PC-3 (cell line): ENCODE measurements at places on chromosomes 1 and 21. TPM values are rescaled to one million over a fixed set of nuclear protein-coding genes. Genes with fewer than 3 reads are reported as not detected.

GRCh38 chr1:202316186-202316585, 25.6 kb downstream of the UBE2T start:
- H3K27ac ChIP-seq: no peak overlapping the region
- H3K4me1 ChIP-seq: no peaks in the 10 kb centered on the region
- H3K4me3 ChIP-seq: no peak overlapping the region
- no peak for DNase-seq

DNA sequence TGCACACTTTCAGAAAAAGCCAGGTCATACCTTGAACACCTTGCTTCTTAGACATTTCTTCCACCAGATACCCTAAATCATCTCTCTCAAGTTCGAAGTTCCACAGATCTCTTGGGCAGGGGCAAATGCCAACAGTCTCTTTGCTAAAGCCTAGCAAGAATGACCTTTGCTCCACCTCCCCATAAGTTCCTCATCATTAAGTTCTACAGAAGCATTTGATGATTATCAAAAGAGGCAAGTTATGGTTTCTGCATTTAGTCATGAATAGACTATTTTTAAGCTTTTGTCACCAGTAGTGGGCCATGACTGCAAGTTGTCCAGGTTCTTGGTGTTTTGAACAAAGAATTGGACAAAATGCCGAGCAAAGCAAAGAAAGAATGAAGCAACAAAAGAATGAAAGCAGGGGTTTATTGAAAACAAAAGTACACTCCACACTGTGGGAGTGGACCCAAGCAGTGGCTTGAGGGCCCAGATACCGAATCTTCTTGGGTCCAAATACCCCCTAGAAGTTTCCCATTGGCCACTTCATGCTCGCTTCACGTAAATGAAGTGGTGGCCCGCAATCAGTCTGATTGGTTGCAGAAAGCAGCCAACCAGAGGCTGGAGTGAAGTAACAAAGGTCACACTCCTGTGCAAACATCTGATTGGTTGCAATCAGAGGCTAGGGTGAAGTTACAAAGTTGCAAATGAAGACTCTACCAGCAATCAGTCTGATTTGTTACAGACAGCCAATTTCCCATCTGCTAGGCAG, 9.8 kb upstream of the EGLN1 start:
- no peaks in the 10 kb centered on the region for H3K36me3 ChIP-seq
- H3K4me1 ChIP-seq: no peaks in the 10 kb centered on the region
- DNase-seq: no peak
- no peak overlapping the region for H3K4me3 ChIP-seq
- H3K27ac ChIP-seq: no peak overlapping the region
- H3K27me3 ChIP-seq: no peaks in the 10 kb centered on the region

DNA sequence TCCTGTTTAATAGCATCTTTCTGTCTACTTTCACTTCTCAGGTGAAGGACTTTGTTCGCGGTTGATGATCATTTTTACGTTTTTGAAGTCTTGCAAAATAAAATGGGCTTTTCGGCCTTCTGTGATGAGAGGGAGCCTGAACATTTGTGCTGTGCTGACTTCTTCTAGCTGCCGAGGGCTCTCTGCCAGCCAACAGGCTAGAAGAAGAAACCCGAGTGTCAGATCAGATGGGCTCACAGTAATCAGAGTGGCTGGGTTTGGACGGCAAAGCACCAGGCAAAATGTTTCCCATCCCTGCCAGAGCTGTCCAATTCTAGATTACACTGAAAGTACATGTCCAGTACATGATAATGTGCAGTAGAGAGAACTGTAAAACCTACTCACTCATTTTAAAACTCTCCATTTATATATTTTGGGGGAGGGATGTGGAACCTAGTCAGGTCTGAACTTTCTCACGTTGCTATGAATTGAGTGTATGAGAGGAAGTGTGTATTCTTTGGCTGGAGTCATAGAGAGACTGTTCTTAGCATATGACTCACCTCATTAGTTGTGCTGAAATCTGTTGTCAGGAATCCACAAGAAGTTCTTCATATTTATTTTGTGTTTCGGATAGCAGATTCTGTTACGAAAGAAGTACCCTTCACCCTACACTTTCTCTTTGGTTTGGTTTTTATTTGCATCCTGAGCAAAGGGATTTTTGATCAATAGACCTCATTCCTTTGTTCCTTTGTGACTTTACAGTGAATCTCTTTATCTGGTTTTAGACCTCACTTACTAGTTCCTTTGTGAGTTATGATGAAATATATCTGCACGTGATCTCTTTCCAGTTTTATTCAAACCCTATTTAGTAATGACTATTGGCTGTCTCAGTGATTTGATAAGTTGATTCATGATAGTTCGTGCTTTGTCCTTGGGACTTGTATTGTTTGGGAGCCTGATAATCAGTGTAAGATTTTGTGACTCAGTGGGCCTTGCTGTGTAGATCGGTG, 4.8 kb downstream of the ATP1A1 start:
- H3K27me3 ChIP-seq: no peaks in the 10 kb centered on the region
- DNase-seq: peak; percentile 87
- H3K4me3 ChIP-seq: peak overlapping the region; percentile 78
- peak overlapping the region; percentile 94 for H3K27ac ChIP-seq
- H3K36me3 ChIP-seq: no peaks in the 10 kb centered on the region
- peaks cover 48% of the 10 kb centered on the region for H3K4me1 ChIP-seq

DNA sequence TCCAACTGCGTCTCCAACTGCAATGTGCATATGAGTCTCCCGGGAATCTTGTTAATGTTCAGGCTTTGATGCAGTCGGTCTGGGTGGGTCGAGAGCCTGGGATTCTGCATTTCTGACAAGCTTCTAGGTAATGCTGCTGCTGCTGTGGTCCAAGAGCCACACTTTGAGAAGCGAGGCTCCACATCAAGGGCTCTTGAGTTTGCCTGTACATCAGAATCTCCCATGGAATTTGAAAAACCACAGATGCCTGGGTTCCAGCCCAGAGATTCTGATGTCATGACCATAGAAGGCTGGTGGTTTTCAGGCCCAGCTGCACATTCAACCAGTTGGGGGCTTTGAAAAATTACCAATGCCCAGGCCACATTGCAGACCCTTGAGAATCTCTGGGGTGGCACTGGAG, 93.9 kb upstream of the TARDBP start:
- H3K4me3 ChIP-seq: no peak overlapping the region
- DNase-seq: no peak
- no peaks in the 10 kb centered on the region for H3K4me1 ChIP-seq
- 0 out of 2 replicates have a peak, but pooled peaks cover 3% of the 10 kb centered on the region for H3K27me3 ChIP-seq
- H3K27ac ChIP-seq: no peak overlapping the region

DNA sequence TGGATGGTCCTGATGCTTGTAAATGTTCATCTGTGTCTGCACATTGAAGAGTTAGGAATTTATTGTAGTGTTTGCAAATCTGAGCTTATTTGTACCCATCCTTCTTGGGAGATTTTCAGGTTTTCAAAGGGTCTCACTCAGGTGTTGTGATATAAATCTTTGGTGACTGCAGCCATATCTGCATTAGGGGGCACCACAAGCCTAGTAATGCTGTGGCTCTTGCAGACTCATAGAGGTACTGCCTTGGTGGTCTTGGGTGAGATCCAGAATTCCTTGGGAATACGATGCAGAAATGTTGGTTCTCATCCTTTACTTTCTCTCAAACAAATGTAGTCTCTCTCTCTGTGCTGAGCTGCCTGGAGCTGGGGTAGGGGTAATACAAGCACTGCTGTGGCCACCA, 405.9 kb downstream of the TTLL7 start:
- no peaks in the 10 kb centered on the region for H3K36me3 ChIP-seq
- no peak overlapping the region for H3K27ac ChIP-seq
- H3K4me1 ChIP-seq: no peaks in the 10 kb centered on the region
- no peak for DNase-seq
- H3K4me3 ChIP-seq: no peak overlapping the region

DNA sequence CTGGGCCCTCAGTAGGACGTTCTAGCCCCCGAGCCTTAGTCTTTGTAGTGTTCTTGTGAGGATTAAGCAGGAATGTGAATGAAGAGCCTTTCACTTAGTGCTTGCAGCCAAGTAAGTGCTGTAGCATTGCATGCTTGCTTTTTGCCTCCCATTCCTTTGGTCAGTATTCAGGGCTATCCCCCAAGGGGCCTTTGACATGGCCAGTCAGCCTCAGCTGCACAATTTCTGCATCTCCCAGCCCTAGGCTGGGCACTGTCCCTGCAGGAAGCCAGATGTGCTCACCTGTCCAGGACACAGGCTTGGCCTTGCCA, 30.5 kb downstream of the SOX13 start:
- H3K4me1 ChIP-seq: peaks cover 58% of the 10 kb centered on the region
- no peak for DNase-seq
- no peaks in the 10 kb centered on the region for H3K36me3 ChIP-seq
- no peaks in the 10 kb centered on the region for H3K27me3 ChIP-seq

DNA sequence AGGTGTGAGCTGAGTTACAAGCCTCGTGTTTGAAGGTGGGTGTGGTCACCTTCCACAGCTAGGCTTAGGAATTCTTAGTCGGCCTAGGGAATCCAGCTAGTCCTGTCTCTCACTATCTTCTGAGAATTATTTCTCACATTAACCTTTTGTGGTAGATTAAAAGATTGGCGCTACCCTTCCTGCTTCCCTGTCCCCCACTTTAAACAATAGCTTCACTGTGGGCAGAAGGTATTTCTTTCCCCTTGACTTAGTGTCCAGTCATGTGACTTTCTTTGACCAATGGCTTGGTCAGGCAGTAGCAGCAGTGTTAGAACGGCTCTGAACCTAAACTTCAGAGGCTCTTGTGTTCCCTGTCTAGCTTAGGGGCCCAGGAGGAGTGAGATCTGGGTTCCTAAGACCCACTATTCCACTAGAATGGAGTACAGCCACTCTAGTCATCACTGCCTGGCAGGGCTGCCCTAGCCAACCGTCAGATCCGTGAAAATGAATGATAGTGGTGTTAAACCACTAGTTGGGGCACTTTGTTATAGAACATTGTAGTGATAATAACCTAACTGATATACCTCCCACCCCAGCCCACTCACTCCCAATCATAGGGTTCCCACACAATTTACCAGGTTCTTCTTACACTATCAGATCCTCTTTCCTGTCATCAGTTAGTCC, 13.9 kb upstream of the C1orf141 start:
- no peaks in the 10 kb centered on the region for H3K27me3 ChIP-seq
- H3K4me1 ChIP-seq: peaks cover 6% of the 10 kb centered on the region
- H3K4me3 ChIP-seq: no peak overlapping the region

DNA sequence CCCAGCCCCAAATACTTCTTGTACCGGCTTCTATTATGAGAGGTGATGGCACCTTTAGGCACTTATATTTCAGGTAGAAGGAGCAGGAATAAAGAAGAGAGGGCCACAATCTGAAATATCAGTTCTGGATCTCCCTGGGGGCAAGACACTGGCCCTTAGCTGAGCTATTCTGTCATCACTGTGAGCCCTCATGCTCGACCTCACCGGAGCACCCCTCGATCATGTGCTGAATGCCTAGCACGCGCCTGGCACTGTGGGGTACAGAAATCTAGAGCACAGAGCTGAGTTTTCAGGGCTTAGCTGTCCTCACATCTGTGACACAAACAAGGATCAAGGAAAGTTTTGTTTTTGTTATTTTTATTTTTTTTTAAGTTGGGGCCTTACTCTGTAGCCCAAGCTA, 7.6 kb upstream of the MX1 start:
- H3K36me3 ChIP-seq: no peaks in the 10 kb centered on the region
- DNase-seq: no peak
- H3K4me1 ChIP-seq: no peaks in the 10 kb centered on the region; the same call in none of the 2 replicates

GRCh38 chr1:182213163-182213562, 151.7 kb upstream of the ZNF648 start:
- H3K27ac ChIP-seq: no peak overlapping the region
- peaks cover 23% of the 10 kb centered on the region for H3K4me1 ChIP-seq
- no peak overlapping the region for H3K4me3 ChIP-seq
- H3K36me3 ChIP-seq: no peaks in the 10 kb centered on the region

GRCh38 chr1:202590975-202591411, 119.3 kb downstream of the SYT2 start:
- H3K27ac ChIP-seq: no peak overlapping the region
- peaks cover 46% of the 10 kb centered on the region for H3K4me1 ChIP-seq
- no peaks in the 10 kb centered on the region for H3K36me3 ChIP-seq
- DNase-seq: no peak

DNA sequence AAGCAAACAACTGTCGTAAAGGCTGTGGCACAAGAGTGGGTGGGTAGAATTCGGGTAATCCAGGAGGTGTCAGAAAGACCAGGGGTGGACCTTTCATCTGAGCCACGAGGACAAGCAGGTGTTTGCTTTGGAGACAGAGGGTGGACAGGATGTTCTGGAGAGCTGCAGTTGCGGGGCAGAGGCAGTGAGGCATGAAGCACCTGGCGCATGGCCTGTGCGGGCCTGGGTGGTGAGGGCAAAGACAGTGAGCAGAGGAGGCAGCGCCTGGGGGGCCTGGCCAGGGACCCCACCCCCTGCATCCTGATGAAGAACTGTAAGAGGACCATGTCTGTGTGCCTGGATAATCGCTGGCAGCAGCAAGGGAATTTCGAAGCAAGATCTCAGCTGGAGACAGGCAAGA, 24.9 kb downstream of the KIF26B start:
- DNase-seq: no peak
- H3K27ac ChIP-seq: no peak overlapping the region
- H3K4me3 ChIP-seq: no peak overlapping the region
- H3K36me3 ChIP-seq: no peaks in the 10 kb centered on the region
- peaks cover 19% of the 10 kb centered on the region; the same call in 1 of the 2 replicates for H3K27me3 ChIP-seq

DNA sequence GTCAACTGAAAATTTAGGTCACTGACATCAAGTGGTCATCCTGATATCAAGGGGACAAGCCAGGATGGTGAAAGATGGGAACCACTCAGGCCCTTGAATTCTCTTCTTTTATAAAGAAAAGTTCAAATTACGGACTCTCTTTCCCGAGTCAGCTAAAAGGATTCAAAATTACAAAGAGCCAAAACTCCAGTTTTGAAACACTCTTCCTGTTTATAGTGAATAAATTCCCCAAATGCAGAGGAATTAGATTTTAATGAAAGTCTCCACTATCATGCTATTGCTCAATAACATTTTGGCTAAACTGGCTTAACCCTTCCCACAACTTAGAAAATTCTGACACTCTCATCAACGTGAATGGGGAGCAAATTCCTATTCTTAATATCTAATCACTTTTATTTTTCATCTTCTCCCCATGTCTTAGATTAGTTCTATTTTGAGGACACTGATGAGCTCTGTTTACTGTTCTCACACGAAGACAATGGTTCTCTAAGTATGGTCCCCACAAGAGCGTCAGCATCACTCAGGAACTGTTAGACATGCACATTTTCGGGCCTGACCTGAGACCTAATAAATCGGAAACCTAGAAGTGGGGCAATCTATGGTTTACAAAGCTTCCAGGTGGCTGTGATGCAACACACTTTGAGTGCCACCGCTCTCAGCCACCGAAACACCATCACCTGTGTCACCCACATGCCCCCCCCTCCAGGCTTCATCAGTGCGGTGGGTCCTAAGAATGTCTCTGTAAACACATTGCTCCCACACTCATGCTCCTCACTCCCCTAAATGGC, 64.4 kb upstream of the TIAM1 start:
- no peaks in the 10 kb centered on the region for H3K36me3 ChIP-seq
- H3K4me3 ChIP-seq: no peak overlapping the region
- H3K27me3 ChIP-seq: no peaks in the 10 kb centered on the region
- DNase-seq: no peak
- H3K4me1 ChIP-seq: no peaks in the 10 kb centered on the region
- H3K27ac ChIP-seq: no peak overlapping the region

Gene FLVCR1
- total RNA-seq: 13.9 and 15.4 TPM in 2 replicates

Gene KDM5B
- total RNA-seq: 41.4 and 42.6 TPM in 2 replicates

Gene GCSAML
- total RNA-seq: not detected in 2 replicates

Gene S100A16
- total RNA-seq: 1,254 and 1,288 TPM in 2 replicates

Gene CNR2
- total RNA-seq: not detected in 2 replicates

Gene GJA9
- 0.35 TPM in 1 of 2 replicates, not detected in the other for total RNA-seq

Gene ZNF683
- total RNA-seq: not detected in 2 replicates

Gene PAX7
- total RNA-seq: not detected in 2 replicates
